ENCODE measurements at places on chromosomes 7 and 10. TPM values are rescaled to one million over a fixed set of nuclear protein-coding genes. Genes with fewer than 3 reads are reported as not detected.

Gene LIPJ
- total RNA-seq: not detected

Gene TMEM178B
- total RNA-seq: 0.18 TPM

Gene PNLIP
- not detected for total RNA-seq

Gene GCK
- total RNA-seq: not detected

Gene KIF11
- 76.9 TPM for total RNA-seq

Gene DRGX
- total RNA-seq: not detected

Gene ADRA2A
- not detected for total RNA-seq

Gene SPAM1
- not detected for total RNA-seq

Gene ATP6V0E2
- 71.3 TPM for total RNA-seq

Gene SHTN1
- not detected for total RNA-seq

Gene OLAH
- total RNA-seq: 0.79 TPM

Gene HDAC9
- 0.91 TPM for total RNA-seq

Gene MYO3A
- not detected for total RNA-seq

Gene AKR1C1
- total RNA-seq: 0.12 TPM

Gene RBP4
- not detected for total RNA-seq

Gene PUS7
- total RNA-seq: 19.4 TPM

Gene ARHGEF5
- total RNA-seq: 7.4 TPM

Gene FAM25C
- not detected for total RNA-seq

Gene CDNF
- total RNA-seq: 0.94 TPM

Gene FAM20C
- total RNA-seq: 0.73 TPM

Gene OPN4
- not detected for total RNA-seq

Gene SH3PXD2A
- 12.4 TPM for total RNA-seq

Gene C10orf95
- total RNA-seq: not detected

Gene NUB1
- 73.3 TPM for total RNA-seq

Gene PPP1R9A
- total RNA-seq: 0.07 TPM

Gene PWWP2B
- 12.8 TPM for total RNA-seq

Gene ZMIZ2
- 120 TPM for total RNA-seq

Gene COL28A1
- total RNA-seq: not detected

Gene CCDC201
- not detected for total RNA-seq

Gene GTPBP4
- total RNA-seq: 88.2 TPM

Gene GRB10
- total RNA-seq: 3.9 TPM

Gene COBL
- total RNA-seq: not detected

Gene CYP26C1
- total RNA-seq: 0.05 TPM

Gene GBX1
- total RNA-seq: not detected

Gene AKR1C3
- total RNA-seq: 0.88 TPM

Gene C7orf57
- 0.15 TPM for total RNA-seq

Gene IFIT3
- total RNA-seq: 54.2 TPM

Gene DOCK4
- total RNA-seq: 0.87 TPM

Gene MCM10
- 75.1 TPM for total RNA-seq

Gene POMZP3
- total RNA-seq: 11.6 TPM

Gene ING3
- 28.2 TPM for total RNA-seq

Gene SMC3
- total RNA-seq: 86.8 TPM

Gene WDR86
- not detected for total RNA-seq

Gene PHYHIPL
- not detected for total RNA-seq

Gene IL2RA
- total RNA-seq: 302 TPM

Gene TRPV6
- not detected for total RNA-seq

Gene PRPS1L1
- total RNA-seq: not detected

Gene ARHGAP22
- not detected for total RNA-seq

Gene TMEM213
- not detected for total RNA-seq

Gene ARHGEF35
- 1.7 TPM for total RNA-seq

Gene MCM7
- total RNA-seq: 405 TPM

All from activated CD8-positive, alpha-beta memory T cell treated with anti-CD3 and anti-CD28 coated beads, Interleukin-2, amount 10 ng/mL, durations not matched to agents 7 days and 5 days (primary cell).